Activated CD4-positive, alpha-beta T cell treated with anti-CD3 and anti-CD28 coated beads for 24 hours (primary cell): ENCODE measurements at places on chromosomes 1 and 21.

DNA sequence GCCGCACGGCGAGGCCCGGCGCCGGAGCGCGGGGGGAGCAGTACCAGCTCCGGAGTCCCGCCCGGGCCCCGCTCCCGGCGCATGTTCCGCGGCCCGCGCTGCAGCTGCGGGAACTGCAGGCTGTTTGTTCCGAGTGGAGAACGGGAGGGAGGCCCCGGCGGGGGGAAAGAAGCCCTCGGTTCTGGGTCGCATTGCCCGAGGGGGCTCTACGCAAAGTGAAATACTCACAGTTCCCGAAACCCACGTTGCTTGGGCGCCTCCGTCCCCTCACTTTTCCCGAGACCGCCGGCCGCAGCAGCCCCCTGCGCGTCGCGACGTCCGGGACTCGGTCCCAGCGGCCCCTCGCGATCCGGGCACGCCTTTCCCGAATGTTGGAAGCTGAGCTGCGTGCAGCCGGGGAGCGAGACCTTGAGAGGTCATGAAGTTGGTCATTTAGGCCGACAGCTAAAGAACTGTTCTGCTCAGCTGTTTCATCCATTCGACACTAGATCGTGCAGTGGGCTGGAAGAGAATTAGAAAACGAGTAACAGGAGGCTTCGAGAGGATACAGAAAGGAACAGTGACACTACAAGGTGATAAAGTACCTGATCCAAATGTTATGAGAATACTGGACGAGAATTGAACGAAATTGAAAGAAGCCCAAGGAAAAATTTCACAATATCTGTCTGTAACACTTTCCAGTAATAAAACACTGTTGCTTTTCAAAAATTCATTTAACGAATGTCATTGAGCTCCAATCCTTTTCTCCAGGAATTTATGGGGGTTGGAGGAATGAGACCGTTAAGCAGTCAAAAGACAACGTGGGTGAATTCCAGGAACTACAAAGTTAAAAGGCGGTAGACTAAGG, 657 bp upstream of the LIN9 start:
- DNase-seq: no peak

DNA sequence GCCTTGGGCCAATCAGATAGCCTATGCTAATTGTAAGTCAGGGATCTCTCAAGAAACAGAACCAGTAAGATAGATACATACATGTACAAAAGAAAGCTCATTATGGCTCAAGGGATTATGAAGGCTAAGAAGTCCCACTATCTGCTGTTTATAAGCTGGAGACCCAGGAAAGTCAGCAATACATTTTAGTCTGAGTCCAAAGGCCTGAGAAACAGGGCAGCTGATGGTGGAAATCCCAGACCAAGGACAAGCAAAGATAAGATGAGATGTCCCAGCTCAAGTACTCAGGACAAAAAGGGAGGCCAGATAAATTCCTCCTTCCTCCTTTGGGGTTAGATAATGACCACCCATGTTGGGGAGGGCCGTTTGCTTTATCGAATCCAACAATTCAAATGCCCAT, 269.9 kb downstream of the AJAP1 start:
- no peak for DNase-seq

- no peak for DNase-seq
Observed at GRCh38 chr1:67918067-67918466, 84.8 kb upstream of the GNG12 start.

GRCh38 chr1:194355488-194356106, 1169.2 kb upstream of the B3GALT2 start:
- DNase-seq: no peak

DNA sequence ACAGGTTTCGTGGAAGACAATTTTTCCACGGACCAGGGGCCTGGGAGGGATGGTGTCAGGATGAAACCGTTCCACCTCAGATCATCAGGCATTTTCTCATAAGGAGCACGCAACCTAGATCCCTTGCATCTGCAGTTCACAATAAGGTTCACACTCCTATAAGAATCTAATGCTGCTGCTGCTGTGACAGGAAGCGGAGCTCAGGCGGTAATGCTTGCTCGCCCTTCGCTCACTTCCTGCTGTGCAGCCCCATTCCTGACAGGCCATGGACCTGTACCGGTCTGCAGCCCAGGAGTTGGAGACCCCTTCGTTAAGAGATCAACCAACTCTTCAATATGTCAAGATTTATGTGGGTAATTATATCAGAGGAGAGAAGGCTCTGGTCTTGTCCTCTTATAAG, 3.3 kb upstream of the DHX9 start:
- DNase-seq: no peak

DNA sequence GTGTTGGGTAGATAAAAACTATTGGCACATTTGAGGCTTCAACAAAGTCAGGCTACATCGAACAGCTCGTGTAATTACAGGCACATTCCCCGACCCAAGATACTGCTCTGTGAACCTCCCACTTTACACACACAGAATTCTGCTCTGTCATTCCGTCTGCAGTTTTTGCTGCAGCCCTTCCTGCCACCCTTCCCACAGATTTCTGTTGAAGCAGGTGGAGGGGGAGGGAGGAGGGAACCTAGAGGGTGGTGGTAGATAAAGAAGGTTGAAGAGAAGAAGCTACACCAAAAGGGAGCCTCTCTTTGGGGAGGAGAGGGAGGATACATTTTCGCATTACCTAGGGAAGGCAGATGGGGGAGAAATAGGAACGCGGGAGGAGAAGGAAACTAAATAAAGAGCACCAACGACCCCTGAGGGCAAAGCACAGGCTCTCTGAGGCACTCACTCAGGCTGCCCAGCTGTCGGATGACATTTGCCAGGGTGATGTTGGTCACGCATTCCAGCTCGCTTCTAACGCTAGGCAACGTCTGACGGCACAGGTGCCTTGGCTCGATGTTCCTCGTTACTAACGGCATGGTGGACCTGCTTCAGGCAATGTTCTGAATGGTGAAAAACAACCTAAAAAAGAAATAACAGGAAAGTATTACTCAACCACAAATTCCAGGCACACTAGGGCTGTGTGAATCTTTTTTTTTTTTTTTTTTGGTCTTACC, 36.0 kb downstream of the GPR3 start:
- no peak for DNase-seq

GRCh38 chr1:68409426-68409825, 40.3 kb downstream of the RPE65 start:
- no peak for DNase-seq

- no peak for DNase-seq
Observed at GRCh38 chr1:202113690-202114300, 8.9 kb upstream of the GPR37L1 start.

GRCh38 chr1:150165622-150166612, 16.2 kb downstream of the PLEKHO1 start:
- peak; percentile 31 for DNase-seq

DNA sequence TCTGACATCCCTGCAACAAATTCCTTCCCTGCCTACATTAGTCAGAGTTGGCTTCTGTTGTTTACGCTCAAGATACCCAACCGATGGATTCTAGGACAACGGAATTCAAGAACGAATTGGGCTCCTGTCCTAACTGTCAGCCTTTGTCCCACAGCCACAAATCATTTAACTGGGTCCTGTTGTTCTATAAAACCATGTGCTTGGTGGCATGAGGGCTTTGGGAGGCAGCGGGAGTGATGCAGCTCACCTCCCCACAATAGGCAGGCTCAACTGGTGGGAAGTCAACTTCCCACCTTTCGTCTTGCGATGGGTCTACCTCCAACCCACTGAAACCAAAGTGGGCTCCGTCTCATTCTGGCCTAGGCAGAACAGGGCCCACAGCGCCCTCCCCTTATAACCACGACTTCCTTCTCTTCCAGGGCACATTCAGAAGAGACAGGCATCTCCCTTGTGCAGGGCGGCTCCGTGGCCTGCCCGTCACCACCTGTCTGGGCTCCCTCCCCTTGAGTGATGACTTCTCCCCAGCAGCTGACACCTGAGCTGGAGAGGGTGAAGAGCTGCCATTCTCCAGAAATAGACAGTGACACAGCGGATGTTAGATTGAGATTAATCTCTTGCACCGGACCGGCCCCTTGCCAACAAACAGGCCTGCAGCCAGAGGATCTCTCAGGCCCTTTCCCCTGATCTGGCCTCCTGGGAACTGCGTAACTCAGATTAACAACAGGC, 26.5 kb downstream of the LRRC38 start:
- no peak for DNase-seq

- no peak for DNase-seq
Observed at GRCh38 chr1:230108580-230108979, 41.5 kb downstream of the GALNT2 start.

- no peak for DNase-seq
Observed at GRCh38 chr1:225242611-225243010, 185.2 kb downstream of the LBR start.

- no peak for DNase-seq
Observed at GRCh38 chr1:56908619-56909221, 54.1 kb downstream of the C8A start.

GRCh38 chr1:81703756-81704463, 96.8 kb upstream of the ADGRL2 start:
- no peak for DNase-seq

DNA sequence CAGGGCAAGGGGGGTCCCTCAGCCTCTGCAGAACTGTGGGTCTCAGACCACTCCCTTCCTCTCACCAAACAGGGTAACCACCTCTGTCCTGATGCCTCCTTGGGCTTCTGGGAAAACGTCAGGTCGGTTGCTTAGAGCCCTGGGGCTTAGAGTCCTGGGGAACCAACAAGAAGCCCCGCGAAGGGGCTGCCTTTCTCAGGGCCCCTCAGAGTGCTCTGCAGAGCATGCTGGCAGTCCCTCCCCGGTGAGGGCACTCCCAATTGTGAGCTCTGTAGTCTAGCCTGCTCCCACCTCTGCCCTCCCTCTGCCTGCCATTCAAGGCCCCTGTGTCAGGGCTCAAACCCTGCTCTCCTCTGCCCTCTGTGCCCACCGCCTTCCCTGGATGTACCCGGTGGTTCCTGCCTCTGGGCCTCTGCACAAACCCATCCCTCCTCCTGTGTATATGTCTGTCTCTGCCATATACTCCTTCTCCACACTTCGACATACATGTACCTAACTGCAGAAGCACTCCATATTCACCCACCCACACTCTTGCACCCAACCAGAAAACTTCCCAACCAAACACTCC, 92.3 kb downstream of the DMRTB1 start:
- no peak for DNase-seq

- DNase-seq: no peak
Observed at GRCh38 chr1:77447669-77448068, 165.8 kb downstream of the AK5 start.

DNA sequence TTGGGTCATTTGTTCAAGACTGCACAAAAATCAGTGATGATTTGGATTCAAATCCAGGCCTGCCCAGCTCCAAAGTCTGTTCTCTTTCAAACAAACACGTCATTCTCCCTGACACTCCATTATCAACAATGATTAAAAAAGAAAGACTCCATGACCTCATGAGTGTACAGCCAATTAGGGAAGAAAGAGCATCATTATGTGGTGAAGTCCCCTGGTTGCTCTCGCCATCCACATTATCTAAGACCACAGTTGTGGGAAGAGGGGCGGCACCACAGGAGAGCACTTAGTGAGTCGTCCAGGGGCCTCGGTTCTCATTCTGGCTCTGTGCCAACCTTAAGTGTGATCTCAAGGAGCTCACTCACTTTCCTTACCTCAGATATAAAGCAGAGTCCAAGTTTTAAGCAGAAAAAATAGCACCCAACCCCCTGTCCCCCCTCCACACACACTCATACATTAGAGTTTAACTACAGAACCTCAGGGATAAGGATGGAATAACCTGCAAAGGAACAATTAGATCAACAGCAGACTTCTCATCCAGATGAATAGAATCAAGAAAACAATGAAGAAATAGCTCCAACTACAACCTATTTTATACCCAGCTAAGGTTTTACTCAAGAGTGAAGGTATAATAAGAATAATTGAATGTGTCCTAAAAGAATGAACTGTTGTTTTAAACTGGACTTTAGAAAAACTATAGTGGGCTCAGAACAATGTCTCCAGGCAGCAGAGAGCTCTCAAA, 47.8 kb downstream of the COL6A1 start:
- DNase-seq: no peak

DNA sequence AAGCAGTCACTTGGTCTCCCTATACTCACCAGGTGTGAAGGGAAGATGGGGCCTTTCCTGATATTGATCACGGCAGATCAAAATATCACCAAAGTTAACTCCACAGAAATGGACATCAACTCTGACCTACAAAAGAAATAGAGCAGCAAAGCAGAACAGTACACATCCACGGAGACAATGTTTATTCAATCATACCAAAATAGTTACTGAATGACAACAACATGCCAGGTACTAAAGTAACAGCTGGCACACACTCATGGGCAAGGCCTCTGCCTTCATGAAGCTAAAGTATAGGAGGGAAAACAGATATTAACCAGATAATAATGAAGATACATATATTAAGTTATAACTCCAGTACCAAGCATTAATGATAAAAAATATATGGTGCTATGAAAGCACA, 59.2 kb upstream of the RASAL2 start:
- no peak for DNase-seq

DNA sequence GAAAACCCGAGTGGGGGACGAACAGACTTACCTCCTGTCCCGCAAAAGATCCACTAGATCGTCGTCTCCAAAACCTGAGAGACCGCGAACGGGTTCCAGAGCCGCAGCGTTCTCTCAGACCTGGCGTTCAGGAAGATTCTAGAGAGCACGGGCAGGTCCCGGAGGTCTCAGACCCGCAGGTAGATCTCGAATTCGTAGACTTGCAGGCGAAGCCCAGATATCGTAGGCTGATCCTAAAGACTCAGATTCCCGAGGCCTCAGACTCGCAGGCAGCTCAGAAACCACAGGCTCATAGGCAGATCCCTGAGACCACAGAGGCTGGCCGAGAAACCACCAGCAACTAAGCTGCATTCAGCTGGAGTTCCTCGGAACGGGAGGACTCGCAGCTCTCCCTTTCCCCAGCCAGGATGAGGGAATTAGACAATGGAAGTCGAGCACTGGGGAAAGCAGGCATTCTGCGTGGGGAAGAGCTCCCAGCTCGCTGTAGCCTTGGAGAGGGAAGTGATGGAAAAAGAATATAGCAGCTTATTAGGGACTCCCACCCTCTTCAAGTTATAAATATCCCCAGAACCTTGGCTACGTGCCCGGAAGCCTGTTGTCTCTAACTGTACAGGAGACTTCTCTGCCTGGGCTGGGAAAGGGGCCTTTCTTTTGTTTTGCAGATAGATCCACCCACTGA, at the start of gene ZNF436:
Gene ZNF436 (minus strand): TSS at position 502 of the 679 bp plus-strand sequence. CDS start 1,831 bp downstream, outside the sequence.
- no peak for DNase-seq

DNA sequence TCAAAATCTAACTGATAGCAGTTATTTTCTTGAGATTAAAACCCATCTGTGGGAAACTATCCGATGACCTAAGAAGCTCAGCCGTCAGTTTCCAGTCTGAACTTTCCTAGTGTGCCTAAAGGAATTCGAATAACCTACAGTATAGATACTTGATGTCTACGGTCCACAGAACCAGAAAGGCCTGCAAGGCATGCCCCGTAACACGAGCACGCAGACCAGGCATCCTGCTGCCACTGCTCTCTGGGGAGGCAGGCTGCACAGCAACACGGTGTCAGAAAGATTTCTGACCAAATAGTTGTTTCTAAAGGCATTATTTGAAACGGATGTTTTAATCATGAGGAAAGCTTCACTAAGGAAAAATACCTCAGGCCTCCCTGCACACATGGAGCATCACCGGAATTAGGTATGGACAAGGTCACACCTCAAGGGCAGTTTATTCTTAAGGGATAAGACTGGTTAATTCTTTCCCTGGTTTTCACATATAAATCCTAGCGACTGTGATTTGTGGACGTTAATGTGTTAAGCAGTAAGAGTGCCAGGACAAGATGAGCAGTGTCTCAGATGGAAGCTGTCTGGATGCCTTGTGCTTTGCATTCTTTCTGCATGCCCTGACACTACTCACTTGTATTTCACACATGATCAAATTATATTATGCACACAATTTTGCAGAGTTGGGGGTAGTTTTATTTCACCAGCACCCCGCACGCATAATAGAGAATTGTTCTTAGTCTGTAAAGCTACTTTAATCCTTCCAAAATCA, 49.0 kb upstream of the NADK start:
- no peak for DNase-seq

GRCh38 chr21:38166173-38166535, 90.6 kb upstream of the KCNJ15 start:
- DNase-seq: no peak
